ENCODE measurements at places on chromosomes 7 and 10.
A peak's percentile ranks its signal among the peaks of the same experiment; 100 is the strongest.

DNA sequence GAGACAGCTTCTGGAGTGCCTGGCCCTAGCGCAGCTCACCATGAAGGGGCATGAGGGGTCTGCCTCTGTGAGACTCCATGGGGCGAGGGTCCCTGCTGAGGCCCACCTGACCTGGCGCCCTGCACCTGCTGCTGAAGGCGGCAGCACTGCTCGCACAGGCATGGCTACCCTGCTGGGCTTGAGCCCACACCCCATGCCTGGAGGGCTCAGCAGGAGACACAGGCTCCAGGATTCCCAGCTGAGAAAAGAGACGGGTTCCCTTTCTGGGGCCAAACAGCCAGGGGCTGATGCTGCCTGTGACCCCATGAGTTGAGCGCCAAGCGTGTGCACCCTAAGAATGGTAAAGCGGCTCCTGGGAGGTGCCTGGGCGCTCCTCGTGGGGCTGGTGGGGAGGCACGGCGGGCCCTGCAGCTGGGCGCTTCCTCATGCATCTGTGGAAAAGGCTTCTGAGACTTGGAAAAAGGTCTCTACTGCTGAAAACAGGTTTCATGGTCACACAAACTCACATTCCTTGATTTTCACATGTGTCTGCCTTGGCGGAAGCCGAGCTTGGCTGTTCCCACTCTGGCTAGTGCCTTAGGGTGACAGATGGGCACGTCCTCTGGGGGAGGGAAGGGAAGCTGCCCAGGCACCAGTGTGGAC lies 233.4 kb downstream of the ZMYND11 start:
- no peak for DNase-seq

GRCh38 chr10:1180836-1181235 lies 124.7 kb downstream of the WDR37 start:
- DNase-seq, result no peak

DNA sequence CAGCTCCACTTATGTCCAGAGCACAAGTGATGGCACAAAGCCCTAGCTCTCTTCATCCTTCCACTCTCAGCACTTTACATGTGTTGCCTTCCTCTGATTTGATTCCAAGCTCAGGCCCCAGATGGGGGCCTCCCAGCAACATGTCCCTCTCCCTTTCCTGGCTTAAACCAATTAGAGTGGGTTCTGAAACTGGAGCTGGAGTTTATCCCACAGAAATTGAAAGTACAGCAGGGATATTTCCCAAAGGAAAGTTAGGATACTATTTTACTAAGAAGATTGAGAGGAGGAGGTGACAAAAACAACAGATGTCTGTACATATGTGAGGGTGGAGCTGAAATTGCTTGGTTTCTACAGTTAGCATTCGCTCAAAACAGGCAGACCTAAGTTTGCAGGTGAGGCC lies 724.6 kb downstream of the AUTS2 start:
- no peak for DNase-seq

DNA sequence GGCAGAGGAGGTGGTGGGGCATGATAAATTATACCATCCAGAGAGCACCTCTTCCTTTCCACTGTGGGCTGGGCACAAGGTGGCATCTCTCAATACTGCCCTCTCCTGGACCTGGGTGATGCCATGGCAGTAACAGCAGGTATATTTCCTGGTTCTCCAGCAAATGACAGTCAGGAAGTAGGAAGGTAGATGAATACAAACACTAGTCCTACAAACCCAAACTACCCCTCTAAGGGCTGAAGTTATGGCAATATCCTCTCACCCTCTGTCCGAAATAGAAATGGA lies 1004.9 kb downstream of the KCNMA1 start:
- no peak for DNase-seq

GRCh38 chr10:12873172-12873571 lies 128.3 kb downstream of the CCDC3 start:
- no peak for DNase-seq

DNA sequence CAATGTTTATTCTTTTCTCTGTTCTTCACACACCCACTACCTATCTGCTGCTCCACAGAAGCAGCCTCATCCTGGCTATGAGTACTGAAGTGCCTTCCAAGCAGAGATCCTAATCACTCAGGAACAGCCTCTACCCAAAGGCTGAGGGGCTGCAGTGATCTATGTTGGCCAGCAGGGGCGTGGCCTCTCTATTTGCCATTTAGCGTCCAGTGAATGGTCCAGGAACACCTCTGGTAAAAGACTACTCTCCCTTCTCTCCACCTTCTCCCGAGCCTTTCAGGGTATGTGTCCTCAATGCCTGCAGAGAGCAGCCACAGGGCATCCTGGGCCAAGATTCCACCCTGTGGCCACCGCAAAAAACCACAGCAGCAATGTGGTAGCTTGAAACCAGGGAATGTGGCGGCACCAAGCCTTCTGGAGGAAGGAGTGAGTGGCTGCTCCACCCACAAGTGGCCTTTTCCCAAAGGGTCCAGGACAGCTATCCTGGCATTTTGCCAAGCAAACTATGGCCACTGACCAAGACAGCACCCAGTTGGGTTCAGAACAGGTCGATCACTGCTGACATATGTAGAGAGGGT lies 70.9 kb downstream of the SYPL1 start:
- no peak for DNase-seq

DNA sequence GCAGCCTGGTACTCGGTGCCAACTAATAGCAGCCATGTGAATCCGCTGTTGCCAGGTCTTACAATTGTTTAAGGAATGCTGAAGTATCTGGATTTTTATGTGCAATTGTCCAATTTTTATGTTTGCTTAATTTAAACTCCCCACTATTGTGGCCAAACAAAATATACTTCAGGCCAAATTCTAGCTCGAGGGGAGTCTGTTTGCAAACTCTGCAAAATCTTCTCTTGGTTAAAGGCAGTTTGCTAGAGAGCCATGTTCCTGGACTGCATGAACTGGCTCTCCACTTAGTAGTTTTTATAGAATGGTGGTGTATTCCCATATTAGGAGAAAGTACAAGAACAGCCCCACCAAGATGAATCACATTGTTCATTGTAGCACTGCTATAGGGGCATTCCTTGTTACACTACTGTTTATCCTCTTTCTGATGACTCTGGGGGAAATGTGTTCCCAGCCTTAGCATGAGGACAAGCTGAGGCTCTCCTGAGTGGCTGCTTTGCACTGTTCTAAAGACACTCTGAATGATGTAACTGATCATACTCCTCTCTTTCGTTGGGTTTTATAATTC lies 178.0 kb upstream of the GLI3 start:
- no peak for DNase-seq

- DNase-seq, result no peak
Measured at GRCh38 chr10:128714644-128715415, 588.6 kb upstream of the MKI67 start.

DNA sequence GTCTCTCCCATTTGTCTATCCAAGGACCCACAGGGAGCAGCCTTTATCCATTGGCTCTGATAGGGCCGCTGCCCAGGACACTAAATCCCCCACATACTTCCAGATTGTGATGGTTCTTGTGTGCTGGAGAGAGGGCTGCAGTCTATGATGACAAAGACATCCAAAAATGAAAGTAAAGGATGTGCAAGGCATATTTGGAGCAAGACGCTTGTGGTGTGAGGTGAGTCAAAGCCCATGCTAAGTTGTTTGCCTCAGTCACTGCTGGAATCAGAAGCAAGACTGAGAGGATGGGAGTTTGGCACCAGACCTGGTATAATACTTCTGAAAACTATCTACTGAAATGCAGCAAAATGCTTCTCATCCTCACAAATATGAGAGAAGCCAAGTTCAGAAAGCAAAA lies 22.7 kb downstream of the ZNF22 start:
- no peak for DNase-seq

DNA sequence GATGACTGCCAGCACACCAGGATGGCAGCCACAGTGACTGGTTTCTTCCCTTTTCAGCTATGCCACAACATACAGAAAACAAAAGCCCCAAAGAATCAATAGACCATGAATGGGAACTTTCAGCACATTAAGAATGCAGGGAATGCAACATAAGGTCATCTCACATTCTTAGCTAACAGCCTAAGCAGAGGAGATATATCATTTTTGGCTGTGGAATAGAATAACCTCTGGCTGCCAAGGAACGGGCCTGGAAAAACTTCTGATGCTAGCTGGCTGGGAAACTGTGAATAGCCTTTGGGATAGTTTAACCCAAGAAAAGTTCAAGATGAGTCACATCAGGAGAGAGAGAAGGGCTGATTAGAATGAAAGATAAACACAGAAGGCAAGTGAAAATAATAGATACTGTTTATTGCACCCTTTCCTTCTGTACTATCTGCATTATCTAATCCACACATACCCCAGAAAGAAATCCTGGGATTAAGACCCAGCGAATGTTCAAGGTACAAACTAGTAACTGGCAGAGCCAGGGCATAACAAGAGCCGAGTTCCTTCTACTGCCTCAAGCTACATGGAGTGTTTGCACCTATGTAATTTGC lies 169.2 kb downstream of the SEMA3A start:
- DNase-seq, result no peak

GRCh38 chr7:55075464-55076021 lies 56.7 kb downstream of the EGFR start:
- DNase-seq, result no peak

GRCh38 chr10:71712572-71713134 lies 6.9 kb downstream of the C10orf105 start:
- no peak for DNase-seq

DNA sequence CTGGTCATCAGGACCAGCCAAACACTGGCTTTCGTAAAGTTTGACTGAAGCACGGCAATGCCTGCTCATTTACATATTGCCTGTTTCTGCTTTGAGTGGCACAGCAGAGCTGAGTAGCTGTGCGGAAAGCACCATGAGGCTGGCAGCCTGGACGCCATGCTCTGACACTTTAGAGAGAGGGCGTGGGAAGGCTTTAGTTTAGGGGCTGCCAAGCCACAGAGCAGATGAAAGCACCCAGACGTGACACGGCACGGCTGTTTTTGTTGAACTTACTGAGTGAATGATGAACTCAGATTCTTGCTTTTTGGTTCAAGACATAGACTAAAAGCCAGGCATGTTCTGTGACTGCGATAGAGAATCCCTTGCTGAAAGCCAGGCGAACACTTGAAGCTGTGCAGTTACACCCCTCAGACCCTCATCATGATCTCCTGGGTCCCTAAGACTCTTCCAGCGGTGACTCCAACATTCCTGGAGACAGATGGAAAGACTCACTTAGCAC lies 182.1 kb downstream of the ZMYND11 start:
- no peak for DNase-seq

- no peak for DNase-seq
Measured at GRCh38 chr7:141676618-141677017, 25.3 kb downstream of the DENND11 start.

- DNase-seq, result peak; percentile 42
Measured at GRCh38 chr10:4663162-4663992, 162.6 kb upstream of the AKR1E2 start.

DNA sequence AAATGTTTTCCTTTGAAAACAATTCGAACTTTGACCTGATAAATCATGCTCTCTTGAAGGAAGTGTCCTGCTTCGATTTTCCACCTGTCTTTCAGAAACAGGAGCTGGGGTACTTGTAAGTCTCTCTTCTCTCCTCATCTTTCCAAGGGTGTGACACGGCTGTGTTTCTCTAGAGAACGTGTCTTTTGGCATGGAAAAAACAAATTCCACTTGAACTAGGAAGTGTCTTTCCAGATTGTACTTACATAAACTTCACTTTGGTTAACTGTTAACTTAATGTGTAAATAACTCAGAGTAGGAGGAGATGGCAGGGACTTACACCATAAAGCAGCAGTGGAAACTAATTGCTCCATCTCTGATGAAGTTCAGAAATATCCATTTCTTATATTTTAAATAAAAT lies 4.2 kb upstream of the CALCR start:
- DNase-seq, result no peak

DNA sequence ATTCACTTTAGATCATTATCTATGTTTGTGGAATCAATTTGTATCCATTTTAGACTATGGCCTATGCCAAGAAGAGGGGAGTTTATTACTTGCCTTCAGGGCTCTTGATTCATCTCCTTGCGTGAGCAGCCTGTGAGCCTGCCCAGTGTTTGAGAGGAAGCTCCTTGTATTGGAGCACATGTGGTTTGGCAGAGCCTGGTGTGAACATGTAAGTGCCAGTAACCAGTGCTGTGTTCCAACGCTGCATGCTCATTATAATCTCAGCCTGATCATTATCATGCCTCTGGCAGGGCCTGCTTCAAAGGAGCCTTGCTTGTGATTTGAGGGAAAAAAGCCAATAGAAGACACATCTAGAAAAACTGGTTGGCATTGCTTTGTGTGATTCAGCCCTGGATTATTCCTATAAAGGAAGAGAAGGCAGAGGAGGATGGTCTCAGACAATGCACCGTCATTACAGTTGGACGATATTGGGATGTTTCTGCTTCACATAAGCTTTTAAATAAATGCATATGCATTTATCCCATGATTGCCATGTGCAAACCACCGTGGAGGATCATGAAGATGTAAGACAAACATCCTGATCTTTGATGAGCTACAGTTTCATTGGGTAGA lies 203.4 kb upstream of the AHR start:
- no peak for DNase-seq

- no peak for DNase-seq
Measured at GRCh38 chr7:50446542-50446960, 3.6 kb downstream of the FIGNL1 start.

DNA sequence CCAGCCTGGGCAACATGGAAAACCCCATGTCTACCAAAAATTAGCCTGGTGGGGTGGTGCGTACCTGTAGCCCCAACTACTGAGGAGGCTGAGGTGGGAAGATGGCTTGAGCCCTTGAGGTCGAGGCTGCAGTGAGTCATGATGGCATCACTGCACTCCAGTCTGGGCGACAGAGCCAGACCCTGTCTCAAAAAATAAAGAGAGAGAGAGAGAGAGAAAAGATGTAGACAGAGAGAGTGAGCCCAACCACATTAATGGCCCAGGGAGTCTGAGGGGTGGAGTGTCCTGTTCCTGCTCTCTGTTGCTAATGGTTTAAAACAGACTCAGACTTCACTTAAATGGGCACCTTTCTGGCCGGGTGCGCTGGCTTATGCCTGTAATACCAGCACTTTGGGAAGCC lies 455.7 kb upstream of the GALNT17 start:
- no peak for DNase-seq

DNA sequence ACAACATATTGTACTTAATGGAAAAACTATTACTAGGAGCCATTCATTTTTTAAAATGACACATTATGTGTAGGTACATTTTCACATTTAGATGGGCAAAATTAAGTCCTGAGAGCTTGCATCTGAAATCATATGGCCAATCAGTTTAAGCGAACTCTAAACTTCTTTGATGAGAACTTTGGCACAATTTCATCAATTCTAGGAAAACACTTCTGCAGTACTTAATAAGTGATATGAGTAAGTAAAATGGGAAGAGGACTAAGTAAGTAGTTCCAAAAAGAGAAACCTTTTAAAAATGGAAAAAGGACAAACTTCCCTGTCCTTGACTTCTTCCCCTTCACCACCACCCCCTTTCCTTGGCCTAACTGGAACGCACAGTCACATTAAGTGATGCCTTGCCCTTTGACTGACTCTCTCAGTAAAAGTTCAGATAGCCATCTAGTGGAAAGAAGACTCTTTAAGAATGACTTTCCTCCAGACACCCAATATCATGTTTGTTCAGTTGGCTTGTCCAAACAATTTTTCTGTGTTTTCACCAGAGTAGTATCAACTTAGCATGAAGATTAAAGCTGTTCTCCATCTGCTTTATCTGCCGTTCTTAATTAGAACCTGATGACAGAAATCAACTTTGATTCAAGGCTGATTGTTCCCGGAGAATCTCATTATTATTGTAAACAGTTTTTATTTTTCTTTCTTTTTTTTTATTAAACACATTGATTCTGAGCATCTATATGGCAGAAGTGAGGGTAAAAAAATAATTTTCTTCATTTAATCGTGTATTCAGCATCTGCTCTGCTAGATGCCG lies 45.1 kb downstream of the CNNM2 start:
- no peak for DNase-seq
